Adrenal gland (tissue), 19 donors: ENCODE measurements at places on chromosomes 5 and 9.
A peak's percentile ranks its signal among the peaks of the same experiment; 100 is the strongest.

DNA sequence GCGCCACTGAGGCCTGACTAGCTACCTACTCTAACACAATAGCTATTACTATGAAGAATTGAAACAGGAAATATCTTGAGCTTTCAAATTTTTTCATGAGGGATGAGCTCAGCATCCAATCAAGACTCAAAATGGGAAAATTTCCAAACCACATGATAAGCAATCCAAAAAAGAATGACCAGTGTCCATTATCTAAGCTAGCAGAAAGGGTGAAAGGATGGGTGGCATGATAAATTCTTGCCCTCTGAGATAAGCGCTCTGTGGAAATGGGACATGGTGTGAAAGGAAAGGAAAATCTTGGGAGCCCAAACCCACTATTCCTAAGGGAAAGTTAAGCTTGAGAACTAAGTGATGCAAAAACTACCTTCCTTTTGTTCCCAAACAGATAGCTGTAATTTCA, 170.2 kb upstream of the NREP start:
- no peaks in the 10 kb centered on the region for H3K36me3 ChIP-seq
- no peak overlapping the region for H3K27ac ChIP-seq
- H3K4me1 ChIP-seq = no peaks in the 10 kb centered on the region
- no peak for DNase-seq
- H3K27me3 ChIP-seq = no peaks in the 10 kb centered on the region

DNA sequence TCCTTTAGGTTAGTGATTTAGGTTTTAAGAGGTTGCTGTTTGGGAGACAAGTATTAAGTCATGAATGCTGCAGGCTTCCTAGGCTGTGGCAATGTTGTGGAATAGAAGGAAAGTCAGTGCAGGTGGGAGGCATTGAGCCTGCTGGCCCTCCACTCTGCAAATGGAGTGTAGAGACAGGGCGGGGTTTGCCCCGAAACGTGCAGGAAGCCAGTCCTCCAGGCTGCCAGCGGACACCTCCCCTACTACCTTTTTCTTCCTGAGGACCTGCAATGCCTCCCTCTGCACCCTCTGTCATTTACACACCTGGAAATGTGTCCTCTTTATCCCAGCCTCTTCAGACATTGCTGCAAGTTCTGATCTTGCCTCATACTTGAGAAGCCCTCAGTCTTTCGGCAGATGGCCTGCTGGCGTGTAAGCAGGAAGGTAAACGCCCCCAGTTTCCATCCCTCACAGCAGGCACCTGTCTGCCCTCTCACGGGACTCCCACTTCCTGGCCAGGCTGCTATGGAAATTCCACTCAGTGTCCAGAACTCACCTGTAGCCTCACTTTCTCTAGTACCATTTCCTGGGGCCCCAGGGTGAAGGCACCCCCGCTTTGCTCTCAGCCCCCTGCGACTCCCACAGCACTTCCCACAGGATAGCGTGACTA, 81.6 kb upstream of the BOD1 start:
- H3K4me1 ChIP-seq = no peaks in the 10 kb centered on the region
- no peaks in the 10 kb centered on the region for H3K27me3 ChIP-seq
- no peak overlapping the region for H3K27ac ChIP-seq
- no peak overlapping the region for H3K4me3 ChIP-seq
- H3K36me3 ChIP-seq = no peaks in the 10 kb centered on the region

- H3K4me1 ChIP-seq = no peaks in the 10 kb centered on the region
- DNase-seq = no peak
- no peaks in the 10 kb centered on the region for H3K27me3 ChIP-seq
- no peak overlapping the region for H3K27ac ChIP-seq
- no peaks in the 10 kb centered on the region for H3K36me3 ChIP-seq
These were observed 126.5 kb upstream of the PALM2AKAP2 start for GRCh38 chr9:109653470-109653869.

GRCh38 chr5:169567079-169567478, 16.5 kb upstream of the SPDL1 start:
- no peaks in the 10 kb centered on the region for H3K4me1 ChIP-seq
- no peak overlapping the region for H3K27ac ChIP-seq
- DNase-seq = no peak
- no peak overlapping the region for H3K4me3 ChIP-seq
- peaks cover 23% of the 10 kb centered on the region for H3K27me3 ChIP-seq

DNA sequence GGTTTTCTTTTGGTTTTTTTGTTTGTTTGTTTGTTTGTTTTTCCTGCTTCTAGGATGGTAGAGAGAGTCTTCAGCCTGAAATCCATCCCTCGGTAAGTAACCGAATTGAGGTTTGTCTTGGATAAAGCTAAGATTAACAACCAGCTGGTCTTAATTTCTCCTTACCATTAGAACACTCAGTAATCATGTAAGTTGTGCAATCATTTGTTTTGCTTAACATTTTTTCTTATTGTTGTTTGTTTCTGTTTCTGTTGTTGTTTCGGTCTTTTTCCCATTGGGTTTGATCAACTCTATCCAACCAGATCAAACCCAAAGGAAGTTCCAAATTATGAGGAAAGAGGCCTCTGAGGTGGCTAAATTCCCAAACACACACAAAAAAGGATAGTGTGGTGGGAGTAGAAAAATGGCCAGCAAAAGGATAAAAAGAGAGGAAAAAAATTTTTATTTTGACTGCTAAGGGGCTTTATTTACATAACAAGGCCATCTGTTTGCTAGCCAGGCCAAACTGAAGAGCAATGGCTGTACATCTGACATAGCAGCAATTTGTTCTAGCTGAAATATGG, 49.6 kb upstream of the ANKRD31 start:
- no peak overlapping the region for H3K4me3 ChIP-seq
- DNase-seq = no peak

GRCh38 chr5:32326216-32326772, 13.6 kb upstream of the MTMR12 start:
- H3K27me3 ChIP-seq = no peaks in the 10 kb centered on the region
- H3K36me3 ChIP-seq = no peaks in the 10 kb centered on the region
- H3K4me3 ChIP-seq = no peak overlapping the region
- H3K27ac ChIP-seq = no peak overlapping the region
- no peaks in the 10 kb centered on the region for H3K4me1 ChIP-seq

DNA sequence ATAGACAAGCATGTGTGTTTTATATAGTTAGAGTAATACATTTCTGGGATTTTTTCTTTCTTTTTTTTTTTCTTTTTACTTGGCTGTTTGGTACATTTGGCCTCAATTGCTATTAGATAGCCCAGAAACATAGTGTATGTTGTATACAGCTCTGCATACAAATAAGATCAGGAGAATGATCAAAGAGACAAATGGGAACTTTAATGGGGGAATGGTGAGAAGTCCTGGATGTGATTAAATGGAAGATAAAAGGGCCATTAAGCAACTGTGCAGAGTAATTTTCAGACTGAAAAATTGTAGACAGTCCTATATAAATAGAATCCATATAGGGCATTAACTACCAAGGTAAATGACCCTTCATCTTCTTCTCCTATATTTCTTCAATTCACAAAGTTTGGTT, 575.6 kb downstream of the EBF1 start:
- H3K27ac ChIP-seq = no peak overlapping the region
- no peaks in the 10 kb centered on the region for H3K27me3 ChIP-seq
- no peaks in the 10 kb centered on the region for H3K36me3 ChIP-seq
- no peaks in the 10 kb centered on the region for H3K4me1 ChIP-seq

- H3K4me3 ChIP-seq = no peak overlapping the region
- no peak for DNase-seq
- H3K27ac ChIP-seq = no peak overlapping the region
- H3K27me3 ChIP-seq = no peaks in the 10 kb centered on the region
- H3K36me3 ChIP-seq = no peaks in the 10 kb centered on the region
These were observed 7.3 kb upstream of the RGS3 start for GRCh38 chr9:113456235-113456634.

DNA sequence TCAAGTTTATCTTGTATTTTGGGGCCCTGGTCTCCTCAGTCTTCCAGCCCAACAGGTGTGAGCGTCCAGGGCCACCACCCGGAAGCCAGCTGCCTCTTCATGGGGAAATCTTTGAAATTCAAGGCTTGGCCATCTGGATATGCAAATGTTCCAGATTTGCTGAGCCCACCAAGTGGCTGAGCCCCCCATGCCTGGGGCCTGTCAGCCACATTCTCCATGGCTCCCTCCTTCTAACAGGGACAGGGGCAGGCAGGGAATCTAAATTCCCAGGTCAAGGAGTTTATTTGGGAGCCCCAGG, 14.2 kb upstream of the CXXC5 start:
- H3K27ac ChIP-seq = no peak overlapping the region
- DNase-seq = no peak
- H3K4me3 ChIP-seq = no peak overlapping the region
- no peaks in the 10 kb centered on the region for H3K27me3 ChIP-seq

- no peak for DNase-seq
- H3K4me1 ChIP-seq = no peaks in the 10 kb centered on the region
- H3K36me3 ChIP-seq = no peaks in the 10 kb centered on the region
- H3K4me3 ChIP-seq = no peak overlapping the region
- H3K27ac ChIP-seq = no peak overlapping the region
These were observed 41.7 kb downstream of the SMIM15 start for GRCh38 chr5:61120534-61120933.

DNA sequence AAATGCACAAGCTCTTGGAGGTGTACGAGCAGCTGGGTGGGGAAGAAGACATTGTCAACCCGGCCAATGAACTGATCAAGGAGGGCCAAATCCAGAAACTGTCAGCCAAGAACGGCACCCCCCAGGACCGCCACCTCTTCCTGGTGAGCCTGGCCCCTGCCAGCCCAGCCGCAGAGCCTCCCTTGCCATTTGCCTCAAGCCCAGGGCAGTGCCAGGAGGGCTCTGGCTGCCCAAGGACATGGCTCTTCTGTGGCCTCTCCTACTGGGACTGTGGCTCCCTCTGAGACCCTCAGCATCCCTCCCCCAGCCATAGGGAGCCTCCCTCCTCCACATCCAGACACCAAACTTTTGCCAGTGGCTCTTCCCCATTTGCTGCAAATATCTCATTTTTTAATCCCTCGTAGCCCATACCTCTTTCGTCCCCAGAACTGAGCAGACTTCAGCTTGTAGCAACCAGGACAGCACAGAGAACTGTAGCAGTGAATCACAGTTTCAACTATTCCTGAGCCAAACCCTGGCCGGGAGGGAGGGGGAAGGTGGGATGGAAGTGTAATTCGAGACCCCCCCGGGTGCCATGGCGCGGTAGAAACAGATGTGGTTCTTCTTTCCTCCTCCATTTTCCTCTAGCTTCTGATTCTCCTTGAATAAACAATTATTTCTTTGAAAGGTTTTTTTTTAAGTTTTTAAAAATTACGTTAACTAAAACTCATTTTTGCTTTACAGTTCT, 44.5 kb upstream of the SUSD3 start:
- H3K27me3 ChIP-seq = no peaks in the 10 kb centered on the region
- H3K4me3 ChIP-seq = no peak overlapping the region
- H3K36me3 ChIP-seq = no peaks in the 10 kb centered on the region
- H3K27ac ChIP-seq = no peak overlapping the region
- no peaks in the 10 kb centered on the region for H3K4me1 ChIP-seq
- no peak for DNase-seq

- no peaks in the 10 kb centered on the region for H3K36me3 ChIP-seq
- no peaks in the 10 kb centered on the region for H3K27me3 ChIP-seq
- DNase-seq = no peak
- peaks cover 38% of the 10 kb centered on the region for H3K4me1 ChIP-seq
These were observed 75.2 kb downstream of the F2RL2 start for GRCh38 chr5:76547891-76548524.

DNA sequence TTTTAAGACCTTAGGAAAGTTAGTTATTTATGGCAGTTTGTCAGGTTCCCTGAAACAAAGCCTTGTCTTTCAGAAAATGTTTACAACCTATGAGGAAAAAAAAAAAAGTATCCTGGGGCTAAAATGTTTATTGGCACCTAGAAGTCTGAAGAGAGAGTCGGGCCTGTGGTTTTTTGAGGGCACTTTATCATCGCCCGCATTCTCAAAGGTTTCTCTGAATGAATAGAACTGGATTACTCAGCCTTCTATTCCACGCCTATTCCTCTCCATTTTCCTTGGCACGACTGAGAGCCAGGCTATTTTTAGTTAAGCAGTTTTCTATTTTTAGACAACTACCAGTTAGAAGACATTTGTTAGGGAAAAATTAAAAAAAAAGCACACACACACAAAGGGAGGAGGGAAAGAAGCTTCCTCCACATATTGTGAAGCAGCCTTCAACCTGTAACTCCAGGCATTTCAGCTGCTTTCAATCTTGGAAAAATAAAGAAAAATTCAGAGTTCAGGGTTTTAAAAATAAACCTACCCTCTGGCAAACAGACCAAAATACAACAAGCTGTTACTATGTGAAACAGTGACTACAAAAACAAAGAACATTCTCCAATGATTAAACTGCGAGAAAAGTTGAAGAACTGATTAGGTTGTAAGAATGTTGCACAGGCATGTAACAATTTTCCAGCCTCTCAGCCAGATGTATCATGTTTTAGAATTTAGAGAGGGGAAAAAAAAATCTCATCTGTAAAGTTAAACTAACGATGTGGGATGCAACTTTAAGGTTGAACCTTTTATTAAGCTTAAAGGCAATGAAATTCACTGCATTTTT, 97.0 kb downstream of the MEF2C start:
- peaks cover 20% of the 10 kb centered on the region for H3K4me1 ChIP-seq
- peak; percentile 64 for DNase-seq
- no peaks in the 10 kb centered on the region for H3K27me3 ChIP-seq

DNA sequence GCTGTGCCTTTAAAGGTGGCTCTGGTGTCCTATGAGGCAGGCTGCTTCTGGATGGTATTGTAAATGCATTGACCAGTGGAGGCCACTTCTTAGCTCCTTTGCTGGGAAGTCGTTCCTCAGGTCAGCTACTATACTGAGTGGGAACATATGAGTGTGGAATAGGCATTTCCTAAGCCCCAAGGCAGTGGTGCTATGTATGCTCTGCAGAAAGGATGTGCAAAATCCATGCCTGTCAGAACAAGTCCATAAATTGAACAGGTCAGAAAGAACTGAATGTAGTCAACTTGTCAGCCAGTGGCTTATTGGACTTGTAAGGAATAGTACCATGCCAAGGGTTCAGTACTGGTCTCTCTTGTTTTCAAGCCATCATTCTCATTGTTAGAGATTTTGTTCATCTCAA, 216.4 kb downstream of the CDH10 start:
- H3K4me3 ChIP-seq = no peak overlapping the region
- no peak overlapping the region for H3K27ac ChIP-seq
- H3K27me3 ChIP-seq = no peaks in the 10 kb centered on the region
- no peak for DNase-seq

DNA sequence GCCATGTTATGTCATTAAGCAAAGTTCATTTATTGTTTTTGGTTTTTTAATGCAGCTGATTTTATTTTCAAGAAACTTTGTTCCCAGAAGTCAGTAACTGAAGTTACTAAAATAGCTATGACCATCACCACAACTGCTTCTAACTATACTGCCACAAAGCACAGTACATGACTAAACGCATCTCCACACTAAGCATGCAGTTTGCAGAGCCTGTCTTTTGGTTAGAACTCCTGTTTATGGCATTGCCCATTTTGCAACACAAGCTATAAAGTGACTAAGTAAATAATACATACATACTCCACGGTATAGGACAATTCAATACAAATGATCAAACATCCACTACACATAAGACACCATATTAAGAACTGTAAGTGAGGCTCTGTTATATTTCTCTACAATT, 109.7 kb downstream of the MLLT3 start:
- no peaks in the 10 kb centered on the region for H3K27me3 ChIP-seq
- H3K4me1 ChIP-seq = peaks cover 3% of the 10 kb centered on the region
- no peak for DNase-seq
